CD4-positive, alpha-beta T cell treated with Interleukin-2 at 100 ng/mL for 4 hours (primary cell): ENCODE measurements at places on chromosomes 11 and 22.

DNA sequence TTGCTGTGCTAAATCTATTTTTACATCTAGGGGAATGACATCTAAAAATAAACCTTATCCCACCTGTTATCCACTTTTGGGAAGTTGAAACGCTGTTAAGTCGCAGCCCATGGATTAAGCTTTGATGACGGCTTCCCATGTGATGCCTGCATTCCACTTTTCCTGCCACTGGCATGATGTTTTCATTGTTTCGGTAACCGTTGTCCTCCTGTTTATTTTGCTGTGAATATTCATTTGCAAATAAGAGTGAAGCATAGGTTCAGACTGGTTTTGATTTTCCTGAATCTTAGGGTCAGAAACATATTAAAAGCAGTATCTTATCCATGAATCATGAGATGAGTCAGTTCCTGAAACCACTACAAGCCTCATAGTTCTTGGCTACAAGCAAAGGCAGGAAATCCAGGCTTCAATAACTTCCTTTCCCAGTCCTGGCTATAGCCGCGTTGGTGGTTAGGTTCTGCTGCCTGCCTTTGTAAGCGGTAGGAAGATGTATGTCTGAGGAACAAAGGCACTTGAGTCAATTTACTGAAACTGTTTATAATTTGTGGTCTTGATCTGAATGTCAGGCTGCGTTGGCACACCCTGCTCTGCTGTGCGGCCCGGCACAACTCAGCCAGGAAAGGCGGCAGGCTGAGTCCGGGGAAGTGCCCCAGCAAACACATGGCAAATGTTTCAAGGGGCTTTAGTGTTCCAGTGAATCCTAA, 19.4 kb downstream of the TEAD1 start:
- DNase-seq: no peak

- no peak for DNase-seq
These were observed 22.7 kb downstream of the IFT27 start for GRCh38 chr22:36753120-36753802.

DNA sequence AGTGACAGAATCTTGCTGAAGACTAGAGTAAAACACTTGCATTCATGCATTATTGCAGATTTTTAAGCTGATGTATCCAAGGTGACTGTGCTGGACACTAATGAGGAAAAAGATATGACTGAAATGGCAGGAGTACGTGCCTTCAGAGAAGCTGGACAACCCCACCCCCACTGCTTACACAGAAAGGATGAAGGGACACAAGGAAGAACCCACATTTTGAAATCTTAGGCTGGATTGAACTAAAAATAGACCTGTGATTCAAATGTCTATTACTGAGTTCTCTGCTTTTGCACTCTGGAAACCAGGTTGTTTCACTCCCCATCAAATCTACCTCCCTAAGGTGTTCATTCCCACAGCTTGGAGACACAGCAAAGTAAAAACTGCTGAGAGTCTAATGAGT, 117.1 kb downstream of the KCNC1 start:
- DNase-seq: no peak

GRCh38 chr11:15770798-15771414, 585.4 kb downstream of the SOX6 start:
- no peak for DNase-seq

DNA sequence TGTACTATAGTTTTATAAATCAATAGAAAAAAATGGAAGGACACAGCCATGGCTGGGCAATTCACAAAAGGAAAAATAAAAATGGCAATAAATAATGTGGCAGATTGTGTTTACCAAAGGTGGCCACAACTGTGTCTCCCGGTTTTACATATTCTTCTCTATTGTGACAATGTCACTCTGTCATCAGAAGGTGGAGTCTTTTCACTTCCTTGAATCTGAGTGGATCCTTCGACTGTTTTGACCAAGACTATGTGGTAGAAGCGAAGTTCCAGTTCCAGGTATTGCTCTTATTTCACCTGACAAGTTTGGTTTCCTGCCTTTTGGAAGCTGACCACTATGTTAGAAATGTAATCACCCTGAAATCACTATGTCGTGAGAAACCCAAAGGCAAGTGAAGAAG, 31.0 kb upstream of the HSD17B12 start:
- no peak for DNase-seq

GRCh38 chr22:20526628-20527355, 19.4 kb downstream of the MED15 start:
- no peak for DNase-seq

DNA sequence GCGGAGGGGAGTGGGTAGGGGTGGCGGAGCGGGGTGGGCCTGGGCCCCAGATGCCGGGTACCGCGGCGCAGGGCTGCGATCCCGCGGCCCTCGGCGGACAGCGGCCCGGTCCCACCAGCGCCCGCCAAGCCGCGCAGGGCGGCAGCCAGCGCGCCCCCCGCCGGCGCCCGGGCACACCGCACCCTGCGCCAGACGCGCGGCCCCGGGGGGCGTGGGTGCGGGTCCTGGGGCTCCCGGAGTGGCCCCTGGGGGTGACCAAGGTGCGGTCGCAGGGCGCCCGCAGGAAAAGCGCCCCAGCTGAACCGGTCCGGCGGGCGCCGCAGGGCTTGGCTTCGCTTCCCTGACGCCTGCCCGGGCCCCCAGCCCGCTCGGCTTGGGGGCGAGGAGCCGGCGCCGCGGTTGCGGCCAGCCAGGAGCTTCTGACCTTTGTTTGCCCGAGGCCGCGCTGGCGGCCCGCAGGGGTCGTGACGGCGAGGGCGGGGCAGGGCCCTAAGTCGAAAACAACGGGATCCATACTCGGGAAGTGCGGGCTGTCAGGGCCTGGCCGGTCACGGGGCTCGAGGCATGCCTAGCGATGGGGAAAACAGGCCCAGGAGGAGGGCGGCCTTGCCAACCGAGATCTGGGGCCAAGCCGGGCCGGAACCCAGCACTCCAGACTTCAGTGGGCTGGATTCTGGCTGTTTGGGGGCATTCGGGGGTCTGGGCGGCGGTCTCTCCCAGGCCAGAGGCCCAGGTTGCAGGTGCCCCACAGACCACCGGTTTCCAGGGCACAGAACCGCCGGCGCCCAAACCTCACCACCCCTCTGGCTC, 581 bp upstream of the AP5B1 start:
- no peak for DNase-seq

DNA sequence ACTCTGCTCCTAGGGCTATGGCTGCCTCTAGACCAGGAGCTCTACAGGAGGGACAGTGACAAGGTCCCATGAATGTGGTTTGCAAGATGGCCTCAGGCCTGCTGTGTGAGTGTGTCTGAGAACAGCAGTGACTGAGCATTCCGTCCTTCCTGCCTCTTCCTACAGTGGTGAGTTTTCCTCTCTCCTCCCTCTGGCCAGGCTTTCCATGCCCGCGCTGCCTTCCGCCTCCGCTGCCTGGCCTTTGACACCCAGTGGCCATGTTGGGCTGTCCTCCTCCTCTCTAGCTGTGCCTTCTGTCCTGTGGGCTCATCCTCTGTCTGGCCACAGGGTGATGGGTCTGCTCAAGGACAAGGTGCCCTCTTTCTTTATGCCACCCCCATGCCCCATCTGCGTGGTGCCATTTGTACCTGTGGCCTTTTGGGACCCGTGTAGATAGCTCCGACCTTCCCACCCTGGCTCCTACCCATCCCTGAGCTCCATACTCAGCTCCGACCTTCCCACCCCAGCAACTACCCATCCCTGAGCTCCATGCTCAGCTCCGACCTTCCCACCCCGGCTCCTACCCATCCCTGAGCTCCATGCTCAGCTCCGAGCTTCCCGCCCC, 970.4 kb downstream of the BRD1 start:
- DNase-seq: no peak

DNA sequence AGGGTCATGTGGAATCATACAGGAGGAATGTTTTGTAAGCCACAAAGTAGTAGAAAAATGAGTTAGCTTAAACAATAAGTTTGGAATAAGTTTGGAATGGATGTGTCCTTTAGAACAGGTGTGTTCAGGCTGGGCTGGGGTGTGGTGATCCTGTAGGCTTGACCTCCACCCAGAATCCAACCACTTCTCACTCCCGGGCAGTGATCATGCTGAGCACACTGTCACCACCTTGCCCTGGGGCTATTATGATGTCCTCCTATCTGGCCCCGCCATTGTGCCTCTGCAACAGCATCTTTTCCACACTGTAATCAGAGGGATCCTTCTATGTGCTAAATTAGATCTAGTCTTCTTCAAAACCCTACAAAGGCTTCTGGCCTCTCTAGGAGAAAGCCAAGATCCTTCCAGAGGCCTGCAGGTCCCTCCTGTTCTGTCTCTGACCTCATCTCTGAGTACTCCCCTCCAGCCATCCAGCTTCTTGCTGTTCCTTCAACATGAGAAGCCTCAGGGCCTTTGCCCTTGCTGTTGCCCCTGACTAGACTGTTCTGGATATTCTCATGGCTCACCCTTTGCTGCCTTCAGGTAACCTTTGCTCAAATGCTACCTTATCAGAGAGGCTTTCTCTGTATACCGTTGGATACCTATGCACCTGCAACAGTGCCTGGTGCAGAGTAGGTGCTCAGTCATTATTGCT, 18.8 kb upstream of the ACCSL start:
- no peak for DNase-seq

DNA sequence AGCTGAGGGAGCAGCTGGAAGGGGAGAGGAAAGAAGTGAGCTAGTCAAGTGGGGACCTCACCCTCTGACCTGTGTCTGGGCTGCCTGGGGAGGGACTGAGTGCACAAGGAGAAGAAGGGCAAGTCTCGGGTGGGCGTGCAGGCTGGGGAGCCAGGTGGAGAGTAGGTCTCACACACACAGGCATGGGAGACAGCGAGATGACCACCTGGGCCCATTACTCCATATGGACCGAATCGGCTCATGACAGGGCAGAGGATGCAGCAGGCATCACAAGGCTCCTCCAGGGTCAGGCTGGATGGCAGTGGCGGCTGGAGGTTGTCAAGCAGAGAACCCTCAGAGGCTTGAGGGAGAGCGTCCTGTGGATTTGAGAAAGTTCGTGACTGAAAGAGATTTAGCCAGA, 63.5 kb downstream of the CEP164 start:
- DNase-seq: no peak

- DNase-seq: peak; percentile 22
These were observed 625 bp downstream of the RFPL2 start for GRCh38 chr22:32204040-32204855.

DNA sequence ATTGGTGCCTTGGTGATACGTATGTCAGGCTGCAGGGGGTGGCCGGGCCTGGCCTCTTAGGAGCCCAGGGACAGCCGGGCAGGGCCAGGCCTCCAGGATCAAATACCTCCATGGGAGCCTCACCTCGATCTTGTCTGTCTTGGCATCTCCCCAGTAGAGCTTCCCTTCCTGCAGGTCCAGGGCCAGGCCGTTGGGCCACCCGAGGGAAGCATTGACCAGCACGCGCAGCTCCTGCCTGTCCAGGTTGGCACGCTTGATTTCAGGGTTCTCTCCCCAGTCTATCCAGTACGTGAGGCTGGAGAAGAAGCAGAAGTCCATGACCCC, 137.7 kb downstream of the CRYBB2 start:
- DNase-seq: no peak

DNA sequence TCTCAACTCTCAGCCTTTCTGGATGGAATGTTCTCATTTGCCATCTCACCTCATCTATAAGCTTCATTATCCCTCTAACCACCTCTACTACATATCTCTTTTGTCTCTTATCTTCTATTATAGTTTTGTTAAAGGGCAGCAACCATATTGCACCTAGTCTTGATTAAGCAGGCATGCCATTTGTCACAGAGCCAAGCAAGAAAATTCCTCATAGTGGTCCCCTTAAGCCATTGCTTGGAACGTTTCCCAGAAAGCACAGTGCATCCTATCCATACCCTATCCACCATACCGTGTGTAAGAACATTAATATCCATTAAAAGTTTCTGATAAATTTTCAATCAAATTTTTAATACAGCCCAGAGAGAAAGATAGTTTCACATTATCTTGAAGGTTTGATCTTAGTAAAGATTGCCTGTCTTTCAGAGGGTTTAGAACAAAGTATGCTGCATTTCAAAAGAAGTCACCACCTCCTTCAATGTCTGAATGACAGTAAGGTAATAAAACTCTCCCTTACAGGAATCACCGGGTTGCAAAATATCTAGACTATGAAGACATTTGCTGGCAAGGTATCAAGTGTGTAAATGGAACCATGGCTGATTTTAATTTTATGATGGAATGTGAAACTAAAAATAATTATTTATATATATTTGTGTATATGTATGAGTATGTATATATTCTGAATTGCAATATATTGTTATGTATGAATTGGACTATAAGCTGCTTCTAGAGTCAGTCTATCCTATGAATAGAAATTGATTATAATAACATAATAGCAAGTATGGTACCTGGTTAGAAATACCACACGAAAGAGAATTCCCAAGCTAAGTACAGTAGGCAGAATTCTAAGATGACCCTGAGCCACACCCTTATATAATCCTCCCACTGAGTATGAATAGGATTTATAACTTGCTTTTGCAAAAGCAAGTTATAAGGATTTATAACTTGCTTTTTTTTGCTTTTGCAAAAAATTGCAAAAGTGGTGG, 1296.3 kb downstream of the LRRC4C start:
- no peak for DNase-seq

GRCh38 chr11:62444835-62445234, 26.0 kb downstream of the SCGB1A1 start:
- no peak for DNase-seq

DNA sequence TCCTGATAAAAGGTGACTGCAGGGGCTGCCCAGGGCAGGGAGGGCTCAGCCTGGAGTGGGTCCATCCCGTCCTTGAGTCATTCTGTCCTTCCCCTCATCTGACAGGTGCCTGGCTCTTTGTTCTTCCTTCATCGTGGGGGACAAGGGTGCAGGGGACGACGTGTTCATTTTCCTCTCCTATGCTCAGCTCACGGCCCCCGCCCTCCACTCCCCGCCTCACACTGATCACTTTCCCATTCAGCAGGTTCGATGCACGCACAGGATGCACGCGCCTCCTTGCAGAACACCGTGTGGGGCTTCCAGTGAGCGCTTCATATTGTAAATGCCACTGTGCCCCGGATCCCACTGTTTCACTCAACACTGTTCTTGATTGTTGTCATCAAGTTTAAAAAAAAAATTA, 32.7 kb upstream of the SHANK2 start:
- DNase-seq: no peak

GRCh38 chr22:37182101-37182948, 5.7 kb downstream of the C1QTNF6 start:
- DNase-seq: no peak
